ENCODE measurements at places on chromosomes 5 and 9. TPM values are rescaled to one million over a fixed set of nuclear protein-coding genes. Genes with fewer than 3 reads are reported as not detected.
A peak's percentile ranks its signal among the peaks of the same experiment; 100 is the strongest.

Gene BRINP1
- total RNA-seq = 0.86 TPM

Gene PFN3
- total RNA-seq = not detected

Gene LRRC19
- total RNA-seq = not detected

Gene HTR4
- 0.32 TPM for total RNA-seq

Gene GABRA6
- not detected for total RNA-seq

GRCh38 chr5:60504342-60504741, 195.6 kb downstream of the DEPDC1B start:
- no peak for DNase-seq

- no peak for DNase-seq
Observed at GRCh38 chr5:66621736-66622135, 25.5 kb downstream of the MAST4 start.

GRCh38 chr5:54700986-54701578, 183.5 kb downstream of the SNX18 start:
- DNase-seq = no peak

DNA sequence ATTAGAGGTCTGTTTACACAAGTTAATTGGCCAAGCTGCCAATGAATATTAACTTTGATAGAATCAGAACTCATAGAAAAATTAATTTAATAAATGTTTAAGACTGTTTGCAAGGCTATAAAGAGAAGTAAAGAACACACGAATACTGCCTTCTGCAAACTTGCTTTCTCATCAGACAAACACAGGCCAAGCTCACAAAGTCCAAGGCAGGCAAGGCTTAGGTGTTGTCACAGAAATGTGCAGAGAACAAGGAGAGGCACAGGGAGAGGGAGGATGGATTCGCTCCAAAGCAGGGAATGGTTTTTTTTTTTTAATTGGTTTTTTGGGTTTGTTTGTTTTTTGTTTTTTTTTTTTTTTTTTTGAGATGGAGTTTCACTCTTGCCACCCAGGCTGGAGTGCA, 43.4 kb downstream of the RETREG1 start:
- DNase-seq = no peak

DNA sequence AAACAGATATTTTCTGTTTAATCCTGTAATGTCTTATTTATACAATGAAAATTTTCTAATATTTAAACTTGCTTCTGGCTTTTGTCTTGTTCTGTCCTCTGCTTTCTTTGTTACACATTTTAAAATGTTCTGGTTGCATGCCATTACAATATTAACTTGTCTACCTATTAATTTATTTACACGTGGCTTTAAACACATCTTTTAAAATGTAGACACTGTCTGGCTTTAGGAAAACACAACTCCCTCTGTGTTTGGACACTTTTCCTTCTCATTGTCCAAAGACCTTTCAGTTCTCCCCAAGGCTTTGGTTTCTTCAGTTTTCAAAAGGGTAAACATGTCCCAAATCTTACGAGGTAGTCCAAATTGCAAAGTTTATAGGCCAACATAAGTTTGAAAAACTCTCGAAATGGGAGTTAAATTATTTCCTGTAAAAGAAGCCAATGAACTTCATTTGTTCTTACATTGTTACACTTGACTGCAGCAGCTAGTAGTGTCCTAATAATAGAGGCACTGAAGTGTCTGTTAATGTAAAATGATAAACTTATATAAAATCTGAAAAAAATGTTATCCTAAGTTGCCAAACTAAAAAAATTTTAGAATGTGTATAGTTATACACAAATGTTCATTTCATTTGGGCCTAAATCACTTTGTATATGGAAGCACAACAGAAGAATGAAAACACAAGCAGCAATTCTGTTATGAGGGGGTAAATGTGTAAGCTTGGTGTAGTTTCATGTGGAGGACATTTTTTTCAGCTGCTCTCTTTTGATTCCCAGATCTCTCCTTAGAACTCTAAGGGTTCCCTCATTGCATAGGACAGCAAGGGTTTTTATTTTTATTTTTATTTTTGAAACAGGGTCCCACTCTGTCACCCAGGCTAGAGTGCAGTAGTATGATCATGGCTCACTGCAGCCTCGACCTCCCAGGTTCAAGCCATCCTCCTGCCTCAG, 53.8 kb downstream of the ALDH1A1 start:
- DNase-seq = no peak

- DNase-seq = peak; percentile 64
Observed at GRCh38 chr5:147658293-147658932, 124.1 kb downstream of the JAKMIP2 start.

- DNase-seq = peak; percentile 98
Observed at GRCh38 chr5:111757355-111758283, 625 bp upstream of the NREP start.

DNA sequence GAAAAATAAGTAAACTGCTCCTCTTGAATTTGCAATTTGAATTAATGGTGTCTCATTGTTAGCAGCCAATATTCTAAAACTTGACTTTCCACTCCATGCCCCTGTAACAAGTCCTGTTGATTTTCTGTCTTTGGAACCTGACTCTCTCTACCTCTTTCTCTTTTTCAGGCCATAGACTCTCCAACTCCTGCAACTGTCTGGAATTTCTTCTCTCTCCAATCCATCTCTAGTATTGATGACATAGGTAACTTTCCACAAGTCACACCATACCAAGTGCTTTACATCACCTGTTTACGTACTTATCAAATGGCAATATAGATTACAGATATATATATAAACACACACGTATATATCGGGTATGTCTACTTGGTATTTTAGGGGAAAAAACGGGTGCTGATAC, 923 bp downstream of the C5orf34 start:
- no peak for DNase-seq

DNA sequence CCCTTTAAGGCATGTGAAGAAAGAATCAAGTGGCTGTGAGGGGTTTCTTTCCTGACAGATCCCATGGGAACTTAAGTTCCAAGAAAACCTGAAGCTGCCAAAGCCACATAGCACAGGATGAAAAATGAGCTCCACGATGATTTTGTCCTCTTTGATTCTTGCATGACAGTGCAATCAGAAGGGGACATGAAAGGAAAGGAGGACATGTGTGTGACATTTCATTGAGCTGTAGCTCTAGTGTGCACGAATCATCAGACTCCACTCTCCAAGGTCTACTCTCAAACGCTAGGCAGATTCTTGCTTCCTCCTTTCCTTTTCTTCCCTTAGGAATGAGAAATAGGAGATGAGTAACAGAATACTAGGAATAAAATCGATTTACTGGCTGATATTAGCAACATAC, 142.0 kb downstream of the ZNF608 start:
- DNase-seq = no peak

DNA sequence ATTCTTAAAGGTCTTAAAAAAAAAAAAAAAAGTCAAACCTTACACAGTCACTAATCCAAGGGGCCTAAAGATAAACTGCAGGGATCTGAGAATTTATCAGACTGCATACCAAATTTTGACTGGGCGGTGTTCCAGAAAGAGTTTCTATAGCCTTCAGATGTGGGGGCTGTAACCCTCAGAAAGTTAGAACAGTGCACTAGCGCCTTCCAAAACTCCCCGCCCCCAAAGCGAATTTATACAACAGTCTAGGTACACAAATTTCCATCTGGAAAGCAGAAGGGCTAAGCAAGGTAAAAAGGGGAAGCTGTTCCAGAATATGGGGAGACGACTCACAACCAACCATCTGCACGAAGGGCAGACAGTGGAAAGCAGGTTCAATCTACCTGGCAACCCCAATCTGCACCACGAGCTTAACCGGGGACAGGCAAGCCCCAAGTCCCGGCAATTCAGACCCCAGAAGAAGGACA, 813 bp downstream of the ERMP1 start:
- no peak for DNase-seq

- no peak for DNase-seq
Observed at GRCh38 chr5:15683332-15683731, 183.4 kb downstream of the FBXL7 start.

- DNase-seq = no peak
Observed at GRCh38 chr5:11973469-11973868, 69.2 kb upstream of the CTNND2 start.

DNA sequence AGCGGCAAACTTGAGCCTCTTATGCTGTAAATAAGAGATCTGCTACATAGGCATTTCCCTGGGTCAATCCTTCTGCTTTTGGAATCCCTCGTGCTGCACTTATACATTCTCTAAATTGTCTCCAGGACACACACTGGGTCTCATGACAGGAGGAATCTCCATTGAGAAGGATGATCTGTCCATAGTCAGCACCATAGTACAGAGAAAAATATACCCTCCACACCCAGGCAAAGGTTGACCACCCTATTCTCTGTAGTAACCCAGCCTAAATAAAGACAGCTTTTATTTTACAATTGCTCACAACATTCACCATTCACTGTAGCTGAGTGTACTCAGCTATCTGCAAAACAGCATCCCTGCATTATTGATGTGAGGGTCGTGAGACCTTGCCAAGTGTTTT, 111.2 kb downstream of the SV2C start:
- DNase-seq = no peak

- DNase-seq = peak; percentile 70
Observed at GRCh38 chr9:135221951-135222631, 134.6 kb downstream of the OLFM1 start.

DNA sequence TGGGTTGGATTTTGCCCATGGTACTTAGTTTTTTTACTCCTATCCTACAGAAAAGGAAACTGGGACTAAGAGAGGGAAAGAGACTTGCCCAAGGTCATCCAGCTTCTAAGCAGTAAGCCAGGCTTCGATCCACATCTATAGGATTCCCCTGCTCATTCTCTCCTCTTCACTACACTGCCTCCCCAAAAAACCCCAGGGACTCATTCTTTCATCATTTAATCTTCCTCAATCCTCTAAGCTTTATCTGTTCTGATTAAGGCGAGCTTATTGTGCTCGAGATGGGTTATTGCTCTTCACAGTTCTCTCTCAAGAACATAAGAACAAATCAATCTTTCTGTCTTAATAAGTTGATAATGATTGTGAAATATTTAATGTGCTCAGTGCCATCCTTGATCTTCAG, 511.1 kb upstream of the BRINP1 start:
- DNase-seq = no peak

Data from posterior vena cava (tissue), 2 donors.